Amniotic stem cell (primary cell): ENCODE measurements at places on chromosomes 12 and 14.

DNA sequence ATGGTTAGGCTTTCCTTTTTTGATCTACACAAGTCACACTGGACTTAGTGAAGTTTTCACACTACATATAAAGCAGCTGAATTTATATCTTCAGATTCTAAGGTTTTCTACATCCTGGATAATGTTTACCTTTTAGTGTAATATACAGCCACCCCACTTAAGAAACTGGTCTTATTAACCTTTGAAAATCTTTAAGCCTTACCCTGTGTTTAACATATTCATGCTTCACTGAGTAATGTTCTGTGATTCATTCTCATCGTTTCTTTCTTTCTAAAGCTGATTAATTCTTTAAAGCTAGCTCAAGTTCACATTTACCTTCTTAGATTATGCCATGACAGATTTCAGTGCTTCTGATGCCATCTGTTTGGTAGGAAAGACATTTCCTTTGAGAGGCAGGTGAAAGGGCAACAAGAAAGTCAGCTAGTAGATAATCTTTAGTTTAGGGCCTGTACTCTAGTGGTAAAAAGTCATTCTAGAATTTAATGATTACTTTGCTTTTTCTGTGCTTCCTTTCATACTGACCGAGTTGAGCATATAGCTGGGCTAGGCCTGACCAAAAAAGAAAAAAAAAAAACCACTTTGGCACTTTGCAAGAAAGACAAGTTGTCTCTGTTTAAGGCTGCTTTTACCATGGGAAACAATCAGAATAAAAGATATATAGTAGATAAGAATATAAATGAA, 690.9 kb upstream of the FBXO33 start:
- no peak for DNase-seq

GRCh38 chr14:87186737-87187136, 806.2 kb downstream of the GALC start:
- no peak for DNase-seq

- DNase-seq, result no peak
These were observed 218.6 kb upstream of the SYT1 start for GRCh38 chr12:78645956-78646355.

DNA sequence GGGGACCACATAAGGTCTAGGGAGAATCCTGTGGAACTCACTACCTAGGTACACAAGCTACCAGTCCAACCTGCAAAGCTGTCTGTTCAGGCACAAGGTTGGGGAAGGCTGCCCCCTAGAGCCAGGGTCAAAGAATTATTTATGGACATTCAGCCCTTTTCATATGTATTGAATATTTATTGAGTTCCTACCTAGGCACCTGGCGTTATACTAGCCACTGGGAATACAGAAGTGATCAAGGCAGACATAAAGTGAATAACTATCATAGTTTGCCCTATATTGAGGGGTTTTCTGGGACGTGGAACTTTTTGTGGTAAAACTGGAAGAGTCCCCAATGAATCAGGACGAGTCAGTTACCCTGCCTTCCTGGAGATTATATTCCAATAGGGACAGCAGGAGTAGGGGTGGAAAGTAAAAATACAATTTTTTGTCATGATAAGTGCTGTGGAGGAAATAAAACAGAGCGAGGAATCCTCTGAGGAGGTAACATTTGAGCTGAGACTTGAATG, 5.8 kb upstream of the SLC48A1 start:
- no peak for DNase-seq

GRCh38 chr12:64660237-64661018, 50.1 kb downstream of the RASSF3 start:
- DNase-seq, result no peak

- DNase-seq, result no peak
These were observed 776 bp downstream of the BMP4 start for GRCh38 chr14:53955671-53956426.

DNA sequence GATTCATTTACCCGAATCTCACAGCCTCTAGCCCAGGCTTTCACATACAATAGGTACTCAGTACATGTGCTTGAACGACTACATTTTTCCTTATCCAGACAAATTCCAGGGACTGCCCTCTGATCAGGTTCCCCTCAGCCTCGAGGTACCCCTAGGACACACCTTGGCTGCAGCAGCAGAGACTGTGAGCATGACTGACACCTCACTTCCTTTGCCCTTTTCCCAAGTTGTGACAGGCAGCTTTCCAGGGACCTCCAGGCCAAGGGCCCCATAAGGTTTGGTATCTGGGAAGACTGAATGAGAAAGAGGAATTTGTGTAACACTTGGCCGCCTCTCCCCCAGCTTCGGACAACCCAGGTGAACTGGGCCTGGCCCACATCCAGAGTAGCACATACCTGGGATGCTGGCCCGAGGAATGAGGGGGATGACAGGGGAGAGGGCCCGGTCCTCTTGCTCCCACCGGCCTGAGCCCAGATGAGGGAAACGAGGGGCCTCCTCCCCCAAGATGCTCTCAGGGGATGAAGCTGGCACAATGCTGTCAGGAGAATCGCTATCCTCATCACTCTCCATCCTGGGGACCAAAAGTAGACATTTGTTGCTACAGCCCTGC, 10.2 kb upstream of the PRKAG1 start:
- no peak for DNase-seq

DNA sequence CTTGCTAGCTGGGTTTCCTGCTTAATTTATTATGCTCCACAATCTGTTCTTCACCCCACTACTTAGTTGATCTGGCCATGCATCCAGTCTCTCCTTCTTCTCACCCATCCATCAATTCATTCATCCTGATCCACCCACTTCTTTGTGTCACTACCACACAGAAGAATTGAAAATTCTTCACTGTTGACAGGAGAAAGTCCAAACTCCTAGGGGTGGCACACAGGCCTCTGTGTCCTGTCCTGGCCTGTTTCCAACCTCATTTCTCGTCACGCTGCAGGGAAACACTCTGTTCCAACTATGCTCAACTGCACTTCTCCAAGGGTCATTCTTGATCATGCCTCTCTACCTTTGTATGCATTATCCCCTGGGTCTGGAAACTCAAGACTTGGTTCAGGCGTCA, 10.6 kb upstream of the KRT83 start:
- DNase-seq, result no peak

- DNase-seq, result no peak
These were observed 65.8 kb downstream of the FOS start for GRCh38 chr14:75344411-75344810.

DNA sequence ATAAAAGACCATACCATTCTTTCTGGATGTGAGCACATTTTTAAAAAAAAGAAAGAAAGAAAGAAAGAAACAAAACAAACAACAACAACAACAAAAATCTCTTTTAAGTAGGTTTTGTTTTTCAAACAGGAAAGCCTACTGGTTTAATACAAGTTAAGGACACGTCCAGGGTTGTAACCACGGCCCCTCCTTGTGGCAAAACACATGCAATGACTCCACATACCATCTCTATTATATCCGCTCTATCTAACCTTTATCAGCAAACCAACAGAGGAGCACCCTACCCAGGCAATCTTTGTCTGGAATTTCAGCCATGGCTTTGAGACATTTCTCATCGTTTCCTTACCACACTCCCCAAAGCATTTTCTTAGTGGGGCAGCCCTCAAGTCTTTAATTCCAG, 360.5 kb upstream of the TMPO start:
- no peak for DNase-seq

- DNase-seq, result no peak
These were observed 21.2 kb upstream of the CDCA4 start for GRCh38 chr14:105041841-105042765.

DNA sequence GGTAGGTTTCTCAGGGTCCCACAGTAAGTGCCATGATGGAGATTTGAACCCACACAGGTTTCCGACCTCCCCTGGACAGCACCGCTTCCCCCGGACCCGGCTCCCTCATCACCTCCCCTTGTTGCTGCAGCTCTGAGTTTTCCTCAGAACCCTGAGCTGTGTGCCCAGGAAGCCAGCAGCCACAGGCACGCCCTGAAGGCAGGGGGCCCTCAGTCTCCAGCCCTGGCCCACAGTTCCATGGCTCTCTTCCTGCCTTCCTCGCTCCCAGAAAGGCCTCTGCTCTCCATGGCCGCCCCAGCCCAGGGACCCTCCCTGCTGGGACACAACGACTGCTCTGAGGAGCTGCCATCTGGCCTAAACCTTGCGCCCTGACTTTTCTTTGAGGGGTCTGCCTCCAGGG, 35.8 kb upstream of the PRIMA1 start:
- DNase-seq, result no peak

DNA sequence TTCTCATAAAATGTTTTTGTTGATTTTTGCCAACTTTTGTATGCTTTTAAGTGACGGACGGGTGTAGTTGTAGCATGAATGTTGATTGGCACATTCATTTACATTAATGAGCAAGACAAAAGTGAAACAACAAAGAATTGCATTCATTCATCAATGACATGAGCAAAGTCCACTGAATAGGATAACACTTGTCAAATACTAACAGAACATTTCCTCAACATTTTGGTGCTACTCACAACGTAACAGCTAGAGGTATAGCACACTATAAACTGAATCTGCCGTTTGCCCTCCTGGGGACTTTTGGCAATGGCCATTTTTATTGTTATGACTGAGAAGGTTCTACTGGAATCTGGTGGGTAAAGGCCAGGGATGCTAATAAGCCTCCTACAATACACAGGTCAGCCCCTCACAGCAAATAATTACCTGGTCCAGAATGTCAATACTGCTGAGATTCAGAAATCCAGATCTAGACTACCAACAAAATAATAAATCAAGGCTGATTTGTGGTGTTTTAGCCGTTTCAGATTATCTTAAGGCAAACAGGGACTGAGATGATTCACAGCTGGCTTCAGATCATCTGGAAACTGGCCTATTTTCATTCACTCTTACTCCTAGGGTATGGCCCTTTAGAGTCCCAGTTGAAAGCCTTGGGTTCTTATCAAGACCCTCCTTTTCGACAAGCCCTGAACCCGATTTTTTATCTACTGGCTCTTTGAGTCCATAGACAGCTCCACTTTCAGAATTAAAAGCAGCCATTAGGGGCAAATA, 22.5 kb upstream of the CDKN3 start:
- DNase-seq, result no peak

DNA sequence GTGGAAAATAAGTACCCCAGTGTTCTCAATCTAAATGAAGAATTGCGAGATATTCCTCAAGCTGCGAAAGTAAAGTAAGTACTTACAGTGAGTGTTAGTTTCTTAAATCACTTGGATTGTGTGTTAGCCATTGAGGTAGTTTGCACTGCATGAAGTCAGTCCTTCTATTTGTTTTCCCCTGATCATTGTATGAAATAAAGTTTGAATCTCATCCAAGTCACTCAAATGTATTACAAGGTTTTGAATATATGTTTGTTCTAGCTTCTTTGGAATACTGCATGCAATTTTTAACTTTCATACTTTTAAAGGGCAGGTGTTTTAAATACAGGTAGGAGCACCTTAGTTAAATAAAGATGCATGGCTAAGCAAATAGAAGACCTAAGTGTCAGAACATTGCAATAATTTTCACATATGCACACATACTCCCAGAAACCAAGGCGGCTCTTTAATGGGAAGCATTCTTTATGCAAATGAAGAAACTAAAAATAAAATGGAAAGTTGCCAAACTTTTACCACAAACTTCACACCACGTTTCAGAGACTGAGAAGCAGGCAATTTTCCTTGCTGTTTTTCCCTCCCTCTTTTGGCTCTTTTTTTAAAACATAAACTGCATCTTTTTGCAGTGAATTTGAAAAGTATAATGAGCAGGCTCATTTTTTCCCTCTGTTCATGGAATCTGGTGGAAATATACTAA, 105.6 kb downstream of the GPR135 start:
- no peak for DNase-seq

DNA sequence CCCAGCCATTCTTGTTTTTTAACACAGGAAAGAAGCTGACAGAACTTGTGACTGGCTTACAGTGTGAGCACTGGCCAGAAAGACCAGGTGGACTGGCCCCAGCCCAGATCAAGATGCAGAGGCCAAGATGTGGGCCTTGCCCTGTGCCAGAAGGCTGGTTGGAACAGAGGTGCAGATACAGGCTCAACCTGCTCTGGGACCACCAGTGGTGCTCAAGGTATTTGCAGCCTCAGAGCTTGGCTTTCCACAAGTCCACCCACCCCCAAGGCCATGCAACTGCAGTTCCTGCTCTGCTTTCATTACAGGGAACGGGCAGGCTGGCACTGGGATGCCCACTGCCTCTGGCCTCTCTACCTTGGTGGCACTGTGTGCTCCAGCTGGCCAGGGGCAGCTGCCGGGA, 23.3 kb downstream of the ZFC3H1 start:
- DNase-seq, result no peak

GRCh38 chr14:70902184-70902583, 5.1 kb upstream of the PCNX1 start:
- DNase-seq, result no peak

DNA sequence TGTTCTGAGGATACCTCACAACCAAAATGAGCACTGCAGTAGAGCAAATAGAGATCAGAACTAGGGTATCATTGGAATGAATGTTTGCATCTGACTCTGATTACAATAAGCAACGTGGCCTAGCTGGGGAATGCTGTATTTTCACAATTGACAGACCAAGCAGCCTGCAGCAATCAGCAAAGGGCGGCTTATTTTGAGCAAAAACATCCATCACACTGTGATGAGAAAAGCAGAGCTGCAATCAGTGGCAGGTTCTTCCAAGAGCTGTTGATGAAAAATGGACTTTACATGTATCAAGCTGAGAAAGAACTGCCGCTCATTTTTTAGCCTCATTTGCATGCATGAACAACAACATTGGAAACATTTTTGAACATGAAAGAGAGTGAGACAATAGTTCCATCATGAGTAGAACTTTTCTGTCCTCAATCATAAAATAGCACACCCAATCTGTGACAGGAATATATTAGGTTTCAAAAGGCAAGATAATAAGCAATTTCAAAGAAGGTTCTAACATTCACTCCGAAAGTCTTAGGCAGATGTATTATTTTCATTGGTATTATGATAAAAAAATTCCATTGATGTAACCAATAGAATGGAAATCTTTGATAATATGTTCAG, 249.7 kb upstream of the FBXO33 start:
- DNase-seq, result no peak

DNA sequence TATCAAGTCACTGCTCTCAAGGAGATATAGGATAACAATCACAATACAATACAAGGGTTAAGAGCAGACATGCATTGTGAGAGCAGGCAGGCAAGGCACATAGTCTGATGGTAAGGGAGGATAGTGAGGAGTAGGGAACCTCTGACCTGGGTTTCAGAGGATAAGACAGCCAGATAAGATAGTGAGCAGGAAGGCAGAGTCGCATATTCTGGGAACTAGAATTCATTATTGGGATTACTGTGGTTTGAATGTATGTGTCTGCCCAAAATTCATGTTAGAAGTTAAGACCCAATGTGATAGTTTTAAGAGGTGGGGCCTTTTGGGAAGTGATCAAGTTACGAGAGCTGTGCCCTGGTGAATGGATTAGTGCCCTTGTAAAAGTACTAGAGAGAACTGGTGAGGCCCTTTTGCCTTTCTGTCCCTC, 14.4 kb upstream of the ATF1 start:
- no peak for DNase-seq

- DNase-seq, result no peak
These were observed 105.2 kb downstream of the BICD1 start for GRCh38 chr12:32211900-32212156.

GRCh38 chr14:105136401-105137322, 31.9 kb downstream of the JAG2 start:
- DNase-seq, result no peak

- no peak for DNase-seq
These were observed 7.6 kb upstream of the ORAI1 start for GRCh38 chr12:121618659-121619233.
